RKO (cell line): ENCODE measurements at places on chromosomes 16 and 17.

- no peak for DNase-seq
Observed at GRCh38 chr16:48244863-48245195, 729 bp downstream of the LONP2 start.

DNA sequence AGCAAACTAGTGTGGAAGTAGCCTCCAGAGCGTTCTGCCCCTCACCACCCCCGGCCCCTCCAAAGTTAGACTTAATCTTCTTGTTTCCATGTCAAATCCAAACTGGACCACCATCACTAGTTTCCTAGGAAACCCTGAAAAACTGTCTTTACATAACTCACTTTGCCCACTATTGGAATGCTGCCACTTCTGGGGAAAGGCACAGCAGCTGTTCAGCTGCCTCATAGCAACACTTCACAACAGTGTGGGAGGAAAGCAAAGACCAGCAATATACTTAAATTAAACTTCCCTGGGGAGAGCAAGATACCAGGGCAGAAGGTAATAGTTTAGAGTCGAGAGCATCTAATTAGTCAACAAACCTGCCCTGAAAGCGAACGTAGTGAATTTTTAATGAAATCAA lies 452.2 kb downstream of the KCNJ2 start:
- no peak for DNase-seq

DNA sequence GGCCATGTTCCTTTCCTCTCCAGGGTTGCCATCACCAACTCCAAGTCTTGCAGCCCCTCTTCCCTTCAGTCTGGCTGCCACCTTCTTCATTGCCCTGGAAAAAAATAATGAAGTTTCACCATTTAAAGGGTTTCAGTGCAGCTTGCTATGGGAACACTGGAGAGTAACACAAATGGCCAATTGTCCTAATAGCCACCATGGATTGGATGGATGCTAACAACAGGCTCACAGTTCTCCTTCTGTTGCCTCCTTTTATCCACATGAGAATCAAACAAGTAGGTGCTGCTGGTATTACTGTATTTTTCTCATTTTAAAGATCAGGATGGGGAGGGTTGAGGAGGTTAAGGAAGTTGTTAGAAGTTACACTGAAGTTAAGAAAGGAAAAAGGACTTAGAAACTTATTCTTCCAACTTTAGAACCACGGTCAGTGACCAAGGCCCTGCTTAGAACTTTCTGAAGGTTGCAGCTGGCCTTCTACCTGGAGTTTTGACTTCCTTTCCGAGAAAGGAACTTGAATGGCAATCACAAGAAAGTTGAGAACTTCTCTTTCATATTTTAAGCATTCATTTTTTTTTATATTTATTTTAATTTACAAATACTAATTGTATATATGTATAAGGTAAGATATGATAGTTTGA lies 198.0 kb upstream of the MAF start:
- no peak for DNase-seq

- DNase-seq = no peak
Observed at GRCh38 chr17:81246679-81247338, 7.7 kb downstream of the NDUFAF8 start.

GRCh38 chr17:38454532-38454931 lies 26.3 kb downstream of the ARHGAP23 start:
- DNase-seq = no peak

DNA sequence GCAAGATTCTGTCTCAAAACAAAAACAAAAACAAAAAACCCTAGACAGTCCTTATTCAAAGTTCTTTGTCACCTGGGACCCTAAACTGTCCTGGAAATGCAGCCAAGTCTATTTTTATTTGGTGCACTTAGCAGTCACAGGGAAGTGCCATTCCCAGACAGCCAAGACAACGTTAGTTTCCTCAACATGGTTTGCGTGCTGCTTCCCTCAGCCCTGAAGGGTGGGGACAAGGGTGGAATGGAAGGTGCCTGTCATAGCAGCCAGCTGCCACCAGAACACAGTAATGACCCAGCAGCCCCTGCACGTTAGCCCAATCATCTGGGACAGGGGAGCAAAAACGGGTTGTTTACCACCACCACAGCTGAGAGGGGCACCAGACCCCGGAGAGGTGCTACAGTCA lies 16.9 kb downstream of the CREBBP start:
- no peak for DNase-seq

DNA sequence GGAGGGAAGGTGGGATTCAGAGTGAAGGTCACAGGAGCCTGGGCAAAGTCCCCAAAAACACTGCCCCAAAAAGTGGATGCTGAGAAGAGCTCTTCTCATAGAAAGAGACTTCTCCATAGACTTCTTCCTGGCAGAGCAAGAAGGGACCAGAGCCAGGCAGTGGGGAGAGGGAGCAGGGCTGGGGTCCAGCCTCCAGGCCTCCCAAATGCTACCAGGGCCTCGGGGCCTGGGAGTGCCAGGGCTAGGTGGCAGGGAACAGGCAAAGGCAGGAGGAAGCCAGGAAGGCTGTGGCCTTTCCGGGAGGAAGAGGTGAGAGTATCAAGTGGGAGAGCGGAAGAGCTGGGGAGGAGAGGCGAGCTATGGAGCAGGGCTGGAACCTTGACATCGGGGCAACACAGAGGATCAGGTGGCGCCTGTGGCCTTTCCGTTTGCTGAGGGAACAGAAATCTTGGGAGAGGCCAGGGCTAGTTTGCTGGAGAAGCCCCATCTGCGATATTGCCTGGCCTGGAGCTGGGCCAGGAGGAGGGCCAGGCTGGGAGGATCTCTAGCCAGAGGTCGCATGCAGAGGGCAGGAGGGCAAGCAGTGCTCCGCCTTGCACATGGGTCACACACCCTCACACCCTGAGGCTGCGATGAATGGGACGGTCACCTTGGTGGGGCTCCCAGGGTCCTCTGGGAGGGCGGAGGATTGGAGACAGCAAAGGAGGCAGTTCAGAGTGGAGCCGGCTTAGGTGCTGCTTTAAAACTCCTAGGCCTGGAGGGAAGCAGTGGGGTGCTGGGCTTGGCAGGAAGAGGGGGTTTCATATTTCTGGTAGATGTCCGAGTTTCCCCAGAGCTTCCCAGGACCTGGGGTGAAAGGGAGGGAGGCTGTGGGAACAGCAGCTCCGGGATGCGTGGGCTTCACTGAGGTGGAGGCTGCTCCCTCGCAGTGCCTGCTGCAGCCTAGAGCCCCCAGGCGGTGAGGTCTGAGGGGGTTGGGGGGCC lies 3.4 kb downstream of the SLC16A5 start:
- no peak for DNase-seq

GRCh38 chr16:15966420-15966819 lies 17.0 kb downstream of the ABCC1 start:
- DNase-seq = no peak

GRCh38 chr16:8493972-8494371 lies 96.3 kb downstream of the TMEM114 start:
- DNase-seq = no peak

GRCh38 chr17:55624772-55625433 lies 97.8 kb downstream of the TMEM100 start:
- DNase-seq = no peak

DNA sequence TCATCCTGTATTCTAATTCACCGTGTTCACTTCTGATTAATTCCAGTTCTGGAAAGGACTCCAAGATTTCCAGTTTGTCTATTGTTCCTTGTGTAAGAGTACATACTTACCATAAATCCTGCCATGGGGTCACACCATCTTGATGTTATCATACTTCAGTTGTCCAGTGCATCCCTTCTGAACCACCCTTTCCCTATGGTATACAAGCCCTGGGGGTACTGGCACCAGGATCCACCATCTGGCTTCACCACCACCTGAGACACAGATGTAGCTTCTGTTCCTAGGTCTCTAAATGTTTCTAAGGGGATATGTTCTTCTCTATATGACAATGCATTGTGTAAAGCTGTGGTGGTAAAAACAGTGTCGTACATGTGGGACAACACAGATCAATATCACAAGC lies 21.2 kb downstream of the SGF29 start:
- DNase-seq = no peak
